ENCODE measurements at places on chromosomes 13 and 19.

GRCh38 chr19:29576761-29577648 lies 29.1 kb upstream of the POP4 start:
- DNase-seq, result peak; percentile 29

GRCh38 chr19:35911790-35912189 lies 3.7 kb upstream of the TYROBP start:
- DNase-seq, result peak; percentile 58

DNA sequence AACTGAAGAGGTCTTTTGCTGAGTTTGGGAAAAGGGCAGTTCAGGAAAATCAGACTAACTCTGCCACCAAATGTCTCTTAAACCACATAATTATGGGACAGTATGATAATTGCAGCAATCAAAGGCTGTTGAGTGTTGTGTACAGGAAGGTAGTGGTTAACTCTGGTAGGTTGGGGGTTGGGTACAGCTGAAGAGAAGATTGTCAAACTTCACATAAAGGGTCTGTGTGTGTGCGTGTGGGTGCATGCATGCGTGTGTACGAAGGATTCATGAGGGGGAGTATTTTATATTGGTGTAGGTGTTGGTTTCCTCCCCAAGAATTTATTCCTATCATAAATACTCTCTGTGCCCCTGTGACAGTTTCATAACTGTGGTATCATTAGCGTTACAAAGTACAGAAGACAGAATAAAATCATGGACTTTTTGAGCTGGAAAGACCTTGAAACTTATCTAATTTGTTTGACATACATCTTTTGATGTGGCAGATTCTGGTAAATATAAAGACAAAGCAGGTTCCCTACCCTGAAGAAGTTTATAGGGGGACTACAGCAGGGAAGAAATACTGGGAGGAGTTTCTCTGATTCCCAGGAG lies 94.1 kb downstream of the PCCA start:
- no peak for DNase-seq

DNA sequence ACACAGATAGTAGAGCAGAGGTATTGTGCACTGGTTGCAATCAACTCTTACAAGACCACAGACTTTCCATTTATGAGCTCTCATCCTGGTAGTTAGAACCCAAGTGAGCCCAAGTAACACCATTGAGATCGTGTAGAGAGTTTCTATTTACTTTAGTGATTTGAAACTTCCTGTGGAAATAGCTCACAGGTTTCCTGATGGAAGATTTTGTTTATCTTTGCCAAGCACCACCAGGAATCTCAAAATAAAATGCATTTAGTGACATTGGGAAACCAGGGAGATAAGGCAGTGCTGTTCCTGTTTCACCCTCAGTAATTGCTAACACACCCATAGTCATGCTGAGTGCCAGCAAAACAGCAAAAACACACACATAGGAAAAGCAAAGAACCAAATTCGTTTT lies 102.5 kb downstream of the FLT1 start:
- no peak for DNase-seq

DNA sequence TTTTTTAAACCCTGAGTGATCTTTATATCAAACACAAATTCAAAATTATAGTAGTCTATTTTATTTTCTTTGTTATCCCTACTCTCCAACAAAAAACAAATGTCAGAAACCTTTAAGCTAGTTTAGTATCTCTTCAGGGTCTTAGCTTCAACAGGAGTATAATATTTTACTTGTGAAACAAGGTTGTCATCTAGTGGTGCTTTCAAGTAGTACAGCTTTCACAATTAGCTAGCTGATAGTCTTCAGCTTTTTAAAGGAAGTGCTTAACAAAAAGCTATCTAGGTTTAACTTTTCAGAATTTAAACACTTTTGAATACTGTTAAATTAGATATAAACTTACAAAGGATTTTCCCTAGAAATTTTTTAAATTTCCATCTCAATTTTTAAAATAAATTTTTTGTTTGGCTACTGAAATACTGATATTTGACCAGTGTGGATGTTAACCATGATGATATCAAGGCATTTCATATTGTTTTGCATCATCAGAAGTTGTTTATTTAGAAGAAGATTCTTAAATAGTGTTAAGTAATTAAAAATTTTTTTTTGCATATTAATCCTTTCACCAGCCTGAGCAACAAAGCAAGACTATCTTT lies 34.2 kb downstream of the TDRD3 start:
- DNase-seq, result no peak

DNA sequence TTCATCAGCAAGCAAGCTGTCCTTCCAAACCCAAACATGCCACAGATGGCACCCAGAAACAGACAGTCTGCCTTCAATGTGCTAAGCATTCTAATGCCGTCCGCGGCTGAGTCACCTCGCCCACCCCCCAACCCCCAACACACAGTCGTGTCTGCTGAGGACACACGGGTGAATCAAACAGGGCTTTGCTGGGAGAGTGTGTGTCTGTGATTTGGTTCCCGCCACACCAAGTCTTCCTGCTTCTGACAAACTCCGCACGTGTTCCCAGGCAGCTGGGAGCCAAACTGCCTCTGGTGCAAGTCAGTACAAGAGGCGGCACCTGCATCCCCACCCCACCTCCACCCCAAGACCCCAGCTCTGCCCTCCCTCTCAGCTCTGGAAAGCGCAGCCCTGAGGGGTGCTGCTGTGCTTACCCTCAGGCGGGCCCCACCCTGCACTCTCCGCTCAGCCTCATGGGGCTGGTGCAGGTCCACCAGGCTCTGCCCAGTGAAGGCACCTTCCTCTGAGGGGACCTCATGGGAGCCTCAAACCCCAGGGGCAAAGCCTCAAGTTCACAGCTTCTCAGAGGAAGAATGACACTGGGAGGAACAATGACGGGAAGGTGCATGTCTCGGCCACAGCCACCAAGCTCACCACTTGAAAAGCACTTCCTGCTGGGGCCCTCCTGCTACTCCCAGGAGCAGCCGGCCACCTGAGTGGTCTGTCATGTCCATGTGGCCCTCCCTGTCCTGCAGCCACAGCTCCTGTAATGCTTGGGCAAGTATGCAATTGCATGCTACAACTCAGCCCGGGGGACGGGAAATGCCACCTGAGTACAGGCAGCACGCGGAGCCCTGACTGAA lies 15.0 kb upstream of the SLC35E1 start:
- DNase-seq, result no peak

DNA sequence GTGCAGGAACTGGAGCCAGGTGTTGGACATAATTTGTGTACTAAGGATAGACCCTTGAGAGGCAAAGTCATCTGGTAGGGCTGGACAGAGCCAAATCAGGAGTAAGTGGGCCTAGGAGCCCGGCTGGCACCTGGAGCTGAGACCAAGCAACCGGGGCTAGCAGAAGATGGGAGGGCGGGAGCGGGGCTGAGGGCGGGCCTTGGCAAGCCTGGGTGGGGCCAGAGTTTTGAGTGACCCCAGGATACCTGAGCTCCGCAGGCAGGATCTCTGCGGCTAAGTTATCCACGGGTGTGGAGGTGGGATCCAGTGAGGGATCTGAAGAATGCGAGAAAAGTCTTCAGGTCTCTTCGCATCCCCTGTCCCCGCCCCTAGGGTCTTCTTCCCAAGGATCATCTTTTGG lies 8.2 kb downstream of the HOOK2 start:
- no peak for DNase-seq

DNA sequence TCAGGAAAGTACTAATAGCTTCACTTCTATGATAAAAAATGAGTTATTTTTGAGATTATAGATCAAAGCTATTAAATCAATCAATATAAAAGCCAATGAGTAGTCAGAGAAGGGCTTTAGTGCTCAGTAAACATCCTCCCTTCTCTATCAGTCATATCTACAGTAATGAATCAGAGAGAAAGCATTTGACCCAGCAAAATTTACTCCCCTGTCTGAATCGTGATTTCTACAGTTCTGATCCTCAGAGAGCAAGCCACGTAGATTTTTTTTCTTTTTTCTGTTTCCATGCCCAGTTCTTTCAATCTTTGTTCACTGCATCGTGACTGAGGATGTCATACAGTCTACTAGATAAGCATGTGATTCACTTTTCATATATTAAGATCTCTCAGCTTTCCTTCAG lies 16.2 kb upstream of the MBNL2 start:
- DNase-seq, result peak; percentile 86

- DNase-seq, result no peak
Measured at GRCh38 chr13:77009011-77009410, 17.1 kb downstream of the CLN5 start.

- no peak for DNase-seq
Measured at GRCh38 chr13:45828256-45828968, 23.1 kb downstream of the SIAH3 start.

GRCh38 chr13:29674532-29674931 lies 79.0 kb upstream of the SLC7A1 start:
- DNase-seq, result peak; percentile 66

- no peak for DNase-seq
Measured at GRCh38 chr13:23147827-23148226, 33.0 kb upstream of the SGCG start.

DNA sequence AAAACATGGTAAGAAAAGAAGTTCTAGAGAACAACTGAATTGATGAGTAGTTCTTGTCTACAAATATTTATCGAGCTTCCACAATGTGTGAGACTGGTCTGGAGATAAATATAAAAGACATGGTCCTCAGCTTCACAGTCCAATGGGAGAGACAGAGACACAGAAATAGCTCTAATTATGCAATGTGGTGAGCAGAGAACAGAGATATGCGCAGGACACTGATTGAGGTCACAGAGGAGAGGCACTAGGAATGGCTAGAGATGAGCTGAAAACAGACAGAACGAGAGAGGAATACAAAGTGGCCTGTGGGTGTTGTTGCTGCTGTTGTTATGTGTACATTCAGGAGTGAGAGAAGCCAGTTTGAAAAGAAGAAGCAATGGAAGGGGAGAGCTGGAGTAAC lies 53.2 kb downstream of the GPALPP1 start:
- DNase-seq, result no peak

DNA sequence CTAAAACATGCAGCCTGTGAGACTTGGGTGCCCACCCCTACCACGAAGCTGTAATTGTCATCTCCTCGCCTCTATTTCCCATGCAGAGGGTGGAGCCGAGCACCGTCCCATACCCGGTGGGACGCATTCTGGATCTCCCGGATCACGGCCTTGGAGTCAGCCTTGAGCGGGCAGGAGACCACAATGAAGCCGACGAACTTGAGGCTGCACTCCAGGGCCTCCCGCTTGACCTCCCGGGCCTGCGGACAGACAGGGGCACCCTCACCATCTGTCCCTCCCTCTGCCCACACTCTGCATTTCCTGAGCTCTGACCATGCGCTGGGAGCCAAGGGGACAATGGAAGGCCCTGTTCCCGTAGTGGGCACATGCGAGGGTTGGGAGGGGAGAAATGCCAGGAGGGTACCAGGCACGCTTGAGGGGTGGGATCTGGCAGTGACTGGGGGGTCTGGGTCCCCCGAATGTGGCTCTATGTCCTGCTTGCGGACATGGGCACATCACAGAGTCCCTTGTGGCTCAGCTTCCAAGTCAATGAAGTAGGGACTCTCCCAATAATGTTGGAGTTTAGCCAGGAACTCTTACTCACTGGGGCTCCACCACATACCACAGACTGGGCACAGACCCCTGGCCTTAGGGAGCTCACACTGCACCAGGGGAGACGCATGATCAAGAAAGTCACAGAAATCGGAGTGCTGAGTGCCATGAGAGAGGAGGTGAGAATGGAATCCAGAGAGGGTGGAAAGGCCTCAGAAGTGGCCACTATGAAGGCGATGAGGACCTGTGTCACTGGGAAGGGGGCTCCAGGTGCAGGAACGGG lies 9.2 kb upstream of the GMIP start:
- no peak for DNase-seq

GRCh38 chr13:30486230-30487074 lies 20.7 kb upstream of the HMGB1 start:
- peak; percentile 12 for DNase-seq

DNA sequence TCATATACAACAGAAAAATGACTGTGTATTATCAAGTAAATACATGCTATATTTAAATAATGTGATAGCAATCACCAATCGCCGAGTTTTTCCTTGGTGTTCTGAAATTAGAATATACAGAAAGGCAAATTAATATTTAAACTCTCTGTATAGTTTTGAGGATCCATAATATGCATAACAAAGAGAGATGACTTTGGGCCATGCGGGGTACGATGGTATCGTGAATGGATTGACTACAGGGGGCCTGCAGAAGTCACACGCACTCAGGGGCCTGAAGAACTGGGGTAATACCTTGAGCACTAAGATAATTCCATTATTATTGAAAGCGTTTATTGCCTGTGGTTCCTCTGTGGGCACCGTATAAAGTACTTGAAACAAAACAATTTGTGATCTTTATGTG lies 314.0 kb downstream of the TEX29 start:
- no peak for DNase-seq

- DNase-seq, result no peak
Measured at GRCh38 chr13:87259479-87260083, 411.6 kb upstream of the SLITRK5 start.

DNA sequence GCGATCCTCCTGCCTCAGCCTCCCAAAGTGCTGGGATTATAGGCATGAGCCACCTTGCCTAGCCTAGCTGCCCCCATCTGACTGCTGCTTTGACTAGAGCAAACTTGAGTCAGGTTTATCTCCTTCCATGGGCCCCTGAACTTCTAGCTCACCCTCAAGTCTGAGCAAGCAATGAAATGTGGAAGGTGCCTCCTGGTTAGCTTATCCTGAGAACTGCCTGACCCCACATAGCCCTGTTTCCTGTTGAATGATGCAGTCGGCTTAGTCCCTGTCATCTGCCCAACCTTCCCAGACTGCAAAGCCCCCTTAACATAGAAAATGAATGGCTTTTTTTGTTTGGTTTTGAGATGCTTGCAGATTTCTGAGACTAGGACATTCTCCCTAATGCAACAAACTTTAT lies 8.9 kb upstream of the TMEM160 start:
- peak; percentile 44 for DNase-seq

DNA sequence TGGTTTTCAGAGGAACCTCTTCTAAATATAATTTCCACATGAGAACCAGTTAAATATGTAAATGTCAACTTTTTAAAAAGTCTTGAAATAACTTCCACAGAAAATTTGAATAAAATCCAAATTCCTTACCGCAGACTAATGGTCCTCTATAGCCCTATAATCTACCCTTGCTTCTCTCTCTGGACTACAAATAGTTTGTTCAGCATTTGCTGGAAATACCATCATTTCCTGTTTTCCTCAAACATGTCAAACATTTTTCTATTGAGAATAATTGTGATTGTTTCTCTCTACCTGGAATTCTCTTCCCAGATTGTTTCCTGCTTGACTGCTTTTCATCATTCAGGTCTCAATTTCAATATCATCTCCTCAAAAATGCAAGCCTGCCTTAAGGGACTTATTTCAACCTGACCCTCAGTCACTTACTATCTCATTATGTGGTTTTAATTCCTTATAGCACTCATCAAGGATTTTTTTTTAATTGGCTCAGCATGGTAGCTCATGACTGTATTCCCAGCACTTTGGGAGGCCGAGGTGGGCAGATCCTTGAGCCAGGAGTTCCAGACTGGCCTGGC lies 898.9 kb upstream of the MIR17HG start:
- peak; percentile 55 for DNase-seq

DNA sequence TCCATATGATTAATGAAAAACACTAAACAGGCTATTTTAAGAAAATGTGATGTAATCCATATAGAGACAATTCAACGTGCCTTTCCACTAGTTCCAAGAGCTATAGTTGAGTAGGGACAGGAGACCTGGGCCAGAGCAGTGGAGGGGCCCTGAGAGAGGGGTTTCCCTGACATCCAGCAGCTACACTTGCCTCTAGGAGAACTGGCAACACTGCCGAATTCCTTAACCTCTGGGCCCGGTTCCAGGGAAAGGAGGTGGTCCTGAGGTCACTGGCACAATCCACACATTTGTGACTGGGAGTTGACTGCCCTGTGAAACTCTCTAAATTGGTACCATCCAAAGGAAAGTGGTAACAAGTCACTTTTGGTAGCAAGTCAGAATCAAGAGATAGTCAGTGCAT lies 264.4 kb downstream of the DCLK1 start:
- DNase-seq, result no peak

- DNase-seq, result no peak
Measured at GRCh38 chr19:51034704-51035103, at the start of gene KLK12. TSS of gene KLK12 (minus strand) at chr19:51035002. CDS start at chr19:51034621, 381 bp downstream.

All from NCI-H226 (cell line).